Heart right ventricle (tissue), 16 donors: ENCODE measurements at places on chromosomes 3 and 15.

- DNase-seq = no peak
Measured at GRCh38 chr15:67121644-67122605, 56.5 kb downstream of the SMAD3 start.

- no peak for DNase-seq
Measured at GRCh38 chr15:64690578-64691296, 84.7 kb downstream of the RBPMS2 start.

DNA sequence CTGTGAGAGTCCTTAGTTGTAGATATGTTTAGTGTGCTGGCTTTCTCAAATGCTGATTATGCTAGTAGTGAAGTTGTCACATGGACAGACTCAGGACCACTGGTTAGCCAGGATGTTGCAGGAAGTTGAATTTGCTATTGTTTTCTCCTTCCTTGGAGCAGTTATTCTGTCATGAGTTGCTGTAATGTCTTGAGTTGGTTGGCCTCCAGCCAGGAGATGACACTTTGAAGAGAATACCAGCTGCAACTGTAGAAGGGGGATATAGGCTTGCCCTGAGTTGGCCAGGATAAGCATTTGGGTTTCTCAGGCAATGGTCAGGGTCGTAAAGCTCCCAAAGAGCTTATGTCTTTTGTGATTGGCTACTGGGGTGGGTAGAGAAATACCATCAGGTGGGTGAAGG lies 206.7 kb downstream of the ZNF621 start:
- no peak for DNase-seq

DNA sequence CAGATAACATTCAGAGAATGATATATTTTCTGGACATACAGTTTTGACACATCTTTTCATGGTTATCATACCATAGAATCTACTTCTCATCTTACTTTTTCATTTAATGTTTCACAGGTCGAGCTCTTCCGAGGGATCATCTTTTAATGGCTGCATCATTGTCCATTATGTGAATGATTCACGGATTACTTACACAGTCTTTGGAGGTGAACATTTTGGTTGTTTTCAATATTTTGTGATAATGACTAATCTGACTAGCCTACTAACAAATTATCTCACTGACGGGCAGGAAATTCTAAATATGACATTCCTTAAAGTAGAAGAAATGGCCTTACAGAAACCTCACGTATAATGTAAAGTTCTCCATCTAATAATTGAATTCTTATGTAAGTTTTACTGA lies 209.1 kb upstream of the STRIT1 start:
- no peak for DNase-seq

GRCh38 chr3:27454461-27454860 lies 29.7 kb downstream of the SLC4A7 start:
- no peak for DNase-seq

- no peak for DNase-seq
Measured at GRCh38 chr3:56296361-56296760, 171.9 kb downstream of the ERC2 start.

DNA sequence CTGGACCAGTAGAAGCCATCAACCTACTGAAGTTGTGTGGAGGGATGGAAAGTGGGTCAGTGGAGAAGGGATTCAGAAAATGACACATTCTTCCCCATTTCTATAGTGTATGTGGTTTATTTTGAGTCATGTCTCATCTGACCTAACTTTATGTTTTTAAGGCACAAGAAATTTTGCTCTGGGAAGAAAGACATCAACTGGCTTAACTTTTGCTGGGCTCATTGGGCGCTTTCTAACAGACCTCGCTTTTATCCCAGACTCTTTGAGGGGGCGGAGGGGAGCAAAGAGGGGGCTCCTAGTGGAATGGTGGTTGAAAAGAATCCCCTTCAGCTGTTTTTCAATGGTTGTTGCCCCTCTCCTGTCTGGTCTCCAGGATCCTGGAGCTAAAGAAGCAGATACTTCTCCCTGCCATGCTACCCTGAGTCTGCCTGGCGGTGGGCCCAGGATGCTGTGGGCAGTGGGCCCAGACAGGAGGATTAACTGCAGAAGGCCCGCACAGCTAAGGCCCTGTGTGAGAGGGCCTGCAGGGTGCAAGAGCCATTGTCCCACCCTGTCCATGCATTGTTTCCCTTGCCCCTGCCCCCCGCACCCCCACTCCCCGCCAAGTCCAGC lies 14.5 kb downstream of the CSRNP1 start:
- DNase-seq = peak; percentile 69

DNA sequence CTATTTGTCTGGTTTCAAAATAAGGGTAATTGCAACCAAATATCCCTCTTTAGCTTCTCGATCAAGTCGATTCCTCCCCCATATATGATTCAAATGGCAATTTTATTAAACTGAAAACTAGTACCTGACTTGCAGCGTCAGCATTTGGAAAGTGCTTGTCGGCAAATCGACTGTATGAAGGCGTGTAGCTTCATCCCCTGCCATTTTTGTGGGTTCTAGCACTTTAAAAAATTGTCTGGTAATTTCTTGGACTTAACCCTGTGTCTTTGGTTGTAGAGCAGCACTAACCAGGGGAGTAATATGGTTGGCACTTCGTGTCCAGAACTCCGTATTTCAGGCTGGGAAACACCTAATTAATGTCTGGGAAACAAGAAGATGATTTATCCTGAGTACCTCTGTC lies 573 bp downstream of the MME start:
- no peak for DNase-seq
